ENCODE measurements at places on chromosomes 12 and 14.
A peak's percentile ranks its signal among the peaks of the same experiment; 100 is the strongest.

- DNase-seq = no peak
These were observed 41.9 kb downstream of the VDR start for GRCh38 chr12:47862881-47863280.

- DNase-seq = peak; percentile 59
These were observed 37.5 kb upstream of the CORO1C start for GRCh38 chr12:108768591-108769500.

DNA sequence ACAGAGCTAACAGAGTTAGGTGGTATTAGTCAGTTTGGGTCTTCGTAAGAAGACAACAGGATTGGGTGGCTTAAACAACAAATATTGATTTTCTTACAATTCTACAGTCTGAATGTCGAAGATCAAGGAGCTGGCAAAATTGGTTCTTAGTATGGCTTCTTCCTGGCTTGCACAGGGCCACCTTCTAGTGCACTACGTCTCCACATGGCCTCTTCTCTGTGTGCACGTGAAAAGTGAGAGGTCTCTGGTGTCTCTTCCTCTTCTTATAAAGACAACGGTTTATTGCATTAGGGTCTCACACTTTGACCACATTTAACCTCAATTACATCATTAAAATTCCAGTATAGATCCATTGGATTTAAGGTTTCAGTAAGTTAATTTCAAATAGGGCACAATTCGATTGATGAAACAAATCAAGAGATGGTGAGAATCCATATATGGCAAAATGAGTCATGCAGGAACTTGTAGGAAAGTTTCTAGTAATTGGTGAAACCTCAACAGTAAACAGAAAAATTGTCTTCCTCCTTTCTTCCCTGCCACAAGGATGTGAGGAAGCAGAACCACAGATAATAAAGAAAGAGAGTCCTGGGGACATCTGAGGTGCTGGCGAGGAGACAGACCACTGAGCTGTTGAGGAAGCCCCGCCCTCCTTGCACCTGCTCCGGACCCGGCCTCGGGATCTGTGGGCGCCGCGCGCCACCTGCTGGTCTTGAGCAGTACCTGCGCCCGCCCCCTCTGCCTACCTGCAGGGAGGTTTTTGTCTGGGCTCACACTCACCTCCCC, 846.7 kb downstream of the TMEM121 start:
- DNase-seq = peak; percentile 14

DNA sequence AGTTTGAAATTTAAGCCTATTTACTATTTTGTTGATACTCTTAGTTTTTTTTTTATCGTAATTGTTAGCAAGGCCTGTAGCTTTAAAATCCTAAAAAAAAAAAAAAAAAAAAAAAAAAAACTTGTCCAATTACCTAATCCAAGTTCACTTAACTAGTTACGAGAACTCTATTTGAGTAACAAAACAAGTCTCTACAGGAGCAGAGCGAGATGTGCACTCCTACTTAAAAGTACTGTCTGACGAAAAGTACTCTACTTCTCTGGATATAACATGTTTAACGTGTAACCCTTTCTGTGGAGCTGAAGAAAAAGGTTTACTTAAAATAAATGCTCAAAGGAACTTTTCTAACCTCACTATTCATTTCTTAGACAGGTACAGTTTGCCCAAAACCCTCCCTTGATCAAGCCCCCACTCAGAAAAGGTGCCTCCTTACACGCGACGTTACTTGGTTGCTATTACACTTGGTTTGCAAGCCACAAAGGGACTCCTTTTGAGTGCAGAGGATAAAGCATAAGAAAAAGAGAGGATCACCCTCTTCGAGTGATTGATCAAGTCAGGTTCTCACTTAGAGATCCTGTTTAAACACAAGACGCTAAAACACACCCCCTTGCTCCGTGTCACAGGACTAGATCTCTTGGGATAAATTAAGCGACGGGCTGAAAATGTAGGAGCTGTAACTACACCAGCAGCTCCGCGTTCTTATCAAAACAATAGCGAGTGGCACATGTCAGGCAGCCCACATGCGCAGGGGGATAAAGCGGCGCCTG, 2.2 kb downstream of the BAZ1A start:
- DNase-seq = peak; percentile 42

- no peak for DNase-seq
These were observed 173.2 kb downstream of the SUDS3 start for GRCh38 chr12:118549510-118549980.

- DNase-seq = peak; percentile 45
These were observed 43.5 kb downstream of the DNAI7 start for GRCh38 chr12:25151476-25151875.

DNA sequence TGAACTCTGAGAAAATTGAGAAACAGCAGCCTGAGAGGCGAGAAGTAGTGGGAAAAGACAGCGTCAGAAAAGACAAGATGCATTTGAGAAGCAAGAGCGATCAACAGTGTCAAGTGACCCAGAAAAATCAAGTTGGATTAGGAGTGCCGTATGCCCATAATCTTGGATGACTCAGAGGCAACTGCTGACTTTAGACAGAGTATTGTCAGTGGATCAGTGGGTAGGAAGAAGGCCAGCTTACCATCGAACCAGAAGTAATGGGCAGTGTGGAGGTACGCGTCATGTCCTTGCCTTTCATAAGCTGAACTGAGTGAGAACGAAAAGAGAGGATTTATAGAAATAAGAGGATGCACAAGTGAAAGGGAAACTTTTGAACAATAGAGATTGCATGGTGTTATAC, 151.0 kb upstream of the NAV3 start:
- no peak for DNase-seq

- DNase-seq = peak; percentile 13
These were observed 2.4 kb upstream of the HOXC4 start for GRCh38 chr12:54051026-54051842.

- DNase-seq = no peak
These were observed 185.1 kb downstream of the ATXN7L3B start for GRCh38 chr12:74722709-74723108.

GRCh38 chr14:60328583-60328982, 79.6 kb downstream of the PPM1A start:
- no peak for DNase-seq

- no peak for DNase-seq
These were observed 76.8 kb downstream of the TESC start for GRCh38 chr12:117022465-117022864.

DNA sequence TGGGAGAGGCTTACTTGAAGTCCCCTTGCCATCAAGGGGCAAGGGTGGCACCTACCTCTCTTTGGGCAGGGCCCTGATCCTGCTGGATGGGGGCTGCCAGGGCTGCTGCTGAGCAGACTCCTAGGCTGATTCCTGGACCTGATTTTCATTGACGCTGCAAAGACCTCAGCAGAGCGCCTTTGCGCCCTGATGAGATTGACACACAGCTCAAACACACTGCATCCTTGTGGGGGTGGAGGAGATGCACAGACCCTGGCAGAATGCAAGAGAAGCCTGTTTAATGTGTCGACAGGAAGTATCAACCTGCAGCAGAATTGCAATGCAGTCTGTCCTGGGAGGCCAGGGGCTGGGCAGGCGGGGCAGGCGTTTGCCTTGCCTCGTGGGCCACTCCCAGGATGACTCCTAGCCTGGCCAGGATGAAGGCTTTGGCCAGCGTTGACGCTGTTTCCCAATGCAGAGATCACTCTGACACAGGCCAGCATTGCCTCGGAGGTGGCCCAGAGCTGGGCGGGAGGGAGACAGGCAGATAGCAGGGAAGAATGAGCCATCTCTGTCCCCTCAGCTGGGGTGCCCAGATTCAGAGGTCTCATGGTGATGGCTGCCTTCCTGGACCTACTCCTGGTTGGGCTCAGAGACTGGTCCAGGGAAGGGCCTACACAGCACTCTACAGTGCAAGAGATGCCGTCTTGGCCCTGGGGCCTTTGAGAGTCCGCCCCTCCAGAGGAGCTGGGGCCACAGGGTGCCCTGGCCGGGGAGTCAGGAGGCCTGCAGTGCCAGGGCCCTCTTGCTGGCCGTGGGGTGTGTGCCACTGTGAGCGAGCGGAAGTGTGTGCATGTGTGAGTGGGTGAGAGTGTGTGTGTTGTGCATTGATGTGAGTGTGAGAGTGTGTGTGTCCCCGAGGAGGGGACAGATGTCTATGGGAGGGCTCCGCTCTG, 108.3 kb downstream of the KIF26A start:
- DNase-seq = no peak

DNA sequence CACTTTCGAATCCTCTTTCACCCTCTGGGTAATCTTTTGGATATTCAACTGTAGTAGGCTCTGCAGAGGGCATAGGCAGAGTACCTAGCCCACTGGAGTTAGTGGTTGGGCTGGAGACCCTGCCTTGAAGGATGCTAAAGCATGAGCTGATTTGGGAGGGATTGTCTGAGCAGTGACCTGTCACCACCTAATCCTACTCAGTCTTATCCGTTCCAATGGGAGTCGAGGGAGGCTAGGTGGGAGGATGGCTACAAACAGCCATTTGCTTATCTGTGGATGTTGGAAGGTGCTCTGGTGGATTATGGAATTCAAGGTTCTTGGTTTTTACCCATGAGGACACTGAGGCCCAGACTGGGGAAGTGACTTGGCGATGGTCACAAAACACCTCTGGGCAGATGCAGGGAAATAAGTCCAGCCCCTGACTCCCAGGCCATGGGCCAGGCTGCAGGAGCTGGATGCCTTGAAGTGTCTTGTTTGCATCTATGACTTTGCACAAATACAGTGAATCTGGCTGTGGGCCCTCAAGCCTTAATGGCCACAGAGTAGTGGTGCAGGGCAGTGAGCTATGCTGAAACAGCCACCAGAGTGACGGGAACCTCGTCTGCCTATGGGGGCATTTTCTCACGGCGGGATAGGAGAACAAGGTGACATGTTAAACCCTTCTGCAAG, 3.7 kb downstream of the KMT5A start:
- DNase-seq = peak; percentile 30

DNA sequence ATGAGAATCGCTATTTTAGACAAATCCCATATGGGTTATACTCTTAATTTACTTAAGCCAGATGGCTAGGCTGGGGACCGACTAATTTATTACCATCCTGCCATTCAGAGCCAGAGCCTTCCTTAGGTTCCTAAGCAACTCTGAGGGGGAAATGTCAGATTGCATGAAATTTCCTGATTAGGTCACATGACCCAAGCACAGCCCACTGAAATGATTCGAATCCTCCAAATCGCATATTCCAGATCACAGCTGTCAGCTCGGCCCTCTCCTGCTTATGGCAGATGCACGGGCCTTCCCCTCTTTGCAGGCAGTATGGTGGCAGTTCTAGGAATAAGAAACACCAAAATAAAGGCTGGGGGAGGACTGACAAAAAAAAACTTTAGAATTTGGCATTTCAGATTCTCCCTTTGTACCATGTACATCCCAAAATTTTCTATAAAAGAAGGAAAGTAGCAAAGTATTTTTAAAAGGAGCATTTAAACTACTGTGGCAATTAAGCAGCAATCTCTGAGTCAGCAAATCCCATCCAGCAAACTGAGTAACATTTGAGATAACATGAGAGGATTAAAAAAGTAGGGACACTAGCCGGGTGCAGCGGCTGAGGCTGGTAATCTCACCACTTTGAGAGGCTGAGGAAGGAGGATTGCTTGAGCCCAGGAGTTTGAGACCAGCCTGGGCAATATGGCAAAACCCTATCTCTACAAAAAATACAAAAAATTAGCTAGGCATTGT, 30.5 kb upstream of the NUDT4 start:
- no peak for DNase-seq

GRCh38 chr12:58521796-58522195, 398.5 kb downstream of the LRIG3 start:
- no peak for DNase-seq

DNA sequence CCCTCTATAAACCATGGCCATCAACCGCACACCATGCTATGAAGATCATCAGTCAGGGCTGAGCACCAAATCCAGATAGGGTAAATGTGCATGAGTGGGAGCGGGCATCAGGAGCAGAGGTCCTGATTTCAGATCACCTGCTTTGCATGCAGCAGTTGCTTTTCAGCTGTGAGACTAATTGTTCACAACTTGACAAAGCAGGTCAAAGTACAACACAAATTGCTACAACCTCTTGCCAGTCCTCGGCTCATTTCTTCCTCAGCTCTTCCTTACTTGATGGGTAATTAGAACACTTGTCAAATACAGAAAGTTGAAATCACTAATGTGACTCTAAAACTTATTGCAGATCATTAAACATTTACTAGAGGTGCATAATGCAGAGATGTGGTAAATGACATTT, 171.6 kb downstream of the PPM1H start:
- DNase-seq = no peak

DNA sequence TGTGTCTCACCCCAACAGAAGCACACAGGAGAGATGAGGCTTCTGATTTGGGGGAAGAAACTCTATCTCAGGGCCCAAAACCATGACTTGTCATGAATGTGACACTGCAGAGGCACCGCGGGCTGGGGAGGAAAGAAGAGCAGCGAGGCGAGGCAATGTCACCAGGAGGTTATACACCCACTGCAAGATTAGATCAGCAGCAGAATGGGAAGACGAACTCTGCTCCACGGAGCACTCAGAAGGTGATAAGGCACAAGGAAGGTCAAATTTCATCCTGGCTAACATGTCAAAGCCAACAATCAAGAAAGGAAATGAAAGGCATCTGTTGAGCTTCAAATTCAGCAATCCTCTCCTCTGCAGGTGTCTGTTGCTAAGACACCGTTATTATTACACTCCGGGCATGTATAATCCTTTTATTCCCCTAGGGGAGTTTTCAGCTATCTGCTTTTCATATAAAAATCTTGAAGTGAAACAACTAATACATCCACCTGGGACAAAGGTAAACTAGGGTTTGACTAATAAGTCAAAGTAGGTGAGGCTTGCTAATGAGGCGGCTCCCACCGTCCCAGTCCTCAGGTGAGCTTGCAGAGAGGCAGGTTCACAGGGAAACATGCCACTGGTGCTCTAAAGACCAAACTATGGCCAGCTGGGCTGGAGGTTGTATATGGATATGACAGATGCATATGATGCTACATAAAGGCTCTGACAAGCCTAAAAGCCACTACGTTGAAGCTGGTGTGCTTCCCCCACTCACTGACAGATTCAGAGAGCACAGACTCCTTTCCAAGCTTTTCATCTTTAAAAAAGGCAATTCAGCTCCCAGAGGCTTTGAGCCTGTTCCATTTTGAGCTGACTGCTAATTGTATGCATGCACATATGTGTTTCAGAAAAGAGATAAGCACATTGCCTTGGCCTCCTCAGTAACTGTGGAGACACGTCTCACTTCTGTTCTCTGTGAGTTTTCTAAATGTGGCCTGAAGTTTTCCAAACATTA, 221.2 kb downstream of the NELL2 start:
- DNase-seq = no peak

- DNase-seq = no peak
These were observed 90.3 kb upstream of the EGLN3 start for GRCh38 chr14:34041220-34041619.

- DNase-seq = peak; percentile 75
These were observed 18.7 kb upstream of the CTDSP2 start for GRCh38 chr12:57865084-57865751.

- peak; percentile 91 for DNase-seq
These were observed at the start of gene NR4A1 for GRCh38 chr12:52050758-52051541. TSS of gene NR4A1 (plus strand) at chr12:52051442. CDS start at chr12:52054329, 2,887 bp downstream.

- DNase-seq = peak; percentile 67
These were observed 186.7 kb downstream of the EFCAB11 start for GRCh38 chr14:89767861-89768268.

GRCh38 chr12:11753150-11753499, 103.7 kb downstream of the ETV6 start:
- DNase-seq = no peak

Data from inflammatory macrophage treated with lipopolysaccharide for 4 hours (primary cell).